ENCODE measurements at places on chromosomes 4 and X.

DNA sequence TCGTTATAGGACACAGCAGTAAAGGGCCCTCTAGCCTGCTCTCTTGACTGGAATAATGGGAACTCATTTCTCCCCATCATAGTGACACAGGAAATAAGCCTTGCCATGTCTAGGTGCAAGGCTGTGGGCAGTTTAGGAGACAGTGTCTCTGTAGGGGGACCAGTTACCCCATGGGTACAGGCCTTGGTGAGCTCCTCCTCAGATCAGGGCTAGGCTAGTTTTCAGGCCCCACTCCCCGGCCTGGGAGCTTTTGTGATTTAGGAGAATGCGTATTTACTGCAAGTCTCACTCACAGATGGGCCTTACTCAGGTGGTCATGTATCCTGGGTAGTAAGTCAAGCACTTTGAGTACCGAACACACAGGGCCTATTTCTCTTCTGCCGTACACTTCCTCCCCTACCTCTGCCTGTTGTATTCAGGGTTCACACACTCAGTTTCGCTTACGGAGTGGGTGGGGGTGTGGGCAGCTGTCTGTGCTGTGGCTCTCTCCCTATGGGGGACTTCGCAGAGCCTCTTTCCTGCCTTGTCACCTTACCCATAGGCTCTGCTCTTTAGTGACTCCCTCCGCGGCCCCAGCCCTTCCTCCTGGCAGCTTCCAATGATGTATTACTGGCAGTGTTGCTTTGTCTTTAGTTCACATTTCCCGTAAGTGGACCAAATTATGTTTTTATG is 34.2 kb downstream of the FAM193A start:
- DNase-seq = no peak

GRCh38 chr4:173230062-173230461 is 61.5 kb downstream of the GALNT7 start:
- DNase-seq = no peak

- no peak for DNase-seq
These were observed 58.3 kb upstream of the DOCK11 start for GRCh38 chrX:118437283-118437682.

DNA sequence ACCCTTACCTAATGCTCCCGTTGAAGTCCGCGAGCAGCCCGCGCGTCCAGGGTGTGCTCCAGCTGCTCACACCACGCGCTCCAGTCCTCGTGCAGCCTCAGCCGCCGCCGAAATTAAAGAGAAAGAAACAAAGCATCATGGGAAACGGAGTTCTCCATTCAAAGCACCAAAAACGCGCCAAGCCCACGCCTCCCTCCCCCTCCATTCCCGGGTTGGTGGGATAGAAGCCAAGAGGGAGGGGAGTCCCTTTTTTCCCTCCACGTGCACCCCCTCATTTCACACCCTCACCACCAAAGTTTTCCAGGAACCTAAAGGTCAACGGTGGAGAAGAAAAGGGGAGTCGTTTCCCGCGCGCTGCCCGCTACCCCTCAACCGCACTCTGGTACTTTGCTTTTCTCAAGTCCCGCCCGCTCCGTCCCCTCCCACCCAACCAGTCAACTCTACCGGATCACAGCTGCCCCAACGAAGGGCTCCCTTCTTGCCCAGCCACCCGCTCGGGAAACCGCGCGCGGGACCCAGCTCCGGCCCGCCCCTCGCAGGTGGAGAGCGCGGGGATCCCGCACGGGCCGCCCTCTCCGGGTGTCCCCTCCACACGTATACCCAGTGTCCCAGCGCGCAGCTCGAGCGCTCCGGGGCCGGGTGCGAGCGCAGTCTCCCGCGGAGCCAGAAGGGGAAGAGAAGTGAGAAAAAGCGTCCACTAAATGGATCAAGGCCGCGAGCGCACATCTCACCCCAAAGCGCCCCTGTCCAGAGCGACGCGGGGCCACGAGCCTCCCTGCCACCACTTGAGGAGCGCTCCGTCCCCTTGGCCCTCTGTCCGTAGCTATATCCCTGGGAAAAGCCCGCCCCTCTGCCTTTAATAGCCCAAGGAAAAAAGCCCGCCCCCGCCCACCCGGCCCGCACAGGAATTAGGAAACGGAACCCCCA is 65.1 kb upstream of the CCDC160 start:
- peak; percentile 16 for DNase-seq

- no peak for DNase-seq
These were observed 108.0 kb downstream of the MAML3 start for GRCh38 chr4:140046016-140046415.

All from NCI-H2171 (cell line).